ENCODE measurements at places on chromosomes 5 and 9. TPM values are rescaled to one million over a fixed set of nuclear protein-coding genes. Genes with fewer than 3 reads are reported as not detected.

Gene PCDHA9
- total RNA-seq, result not detected

Gene DOCK8
- total RNA-seq, result 40.6 TPM

Gene SPATA31C1
- not detected for total RNA-seq

Gene GCNT1
- total RNA-seq, result 10.8 TPM

Measured in left lung (tissue), 14 donors.